ENCODE measurements at places on chromosomes 3 and 15.

DNA sequence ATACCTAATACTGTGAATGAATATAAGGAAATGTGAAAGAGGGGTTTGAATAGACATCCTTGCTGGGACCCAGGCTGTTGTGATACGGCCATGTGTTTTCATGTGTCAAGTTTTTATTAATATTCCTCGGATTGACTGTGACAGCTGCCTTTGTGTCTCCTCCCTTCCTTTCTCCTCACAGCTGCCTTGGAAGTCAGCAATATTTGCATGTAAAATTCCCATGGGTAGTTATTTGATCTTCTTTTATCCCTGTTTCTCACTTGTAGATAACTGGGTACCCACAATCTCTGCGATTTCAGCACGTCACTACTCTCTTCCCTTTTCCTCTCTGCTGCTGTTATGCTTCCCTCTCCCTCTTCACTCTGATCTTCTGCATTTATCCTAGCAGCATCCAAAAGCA is 9.4 kb downstream of the GPR156 start:
- no peak for DNase-seq

DNA sequence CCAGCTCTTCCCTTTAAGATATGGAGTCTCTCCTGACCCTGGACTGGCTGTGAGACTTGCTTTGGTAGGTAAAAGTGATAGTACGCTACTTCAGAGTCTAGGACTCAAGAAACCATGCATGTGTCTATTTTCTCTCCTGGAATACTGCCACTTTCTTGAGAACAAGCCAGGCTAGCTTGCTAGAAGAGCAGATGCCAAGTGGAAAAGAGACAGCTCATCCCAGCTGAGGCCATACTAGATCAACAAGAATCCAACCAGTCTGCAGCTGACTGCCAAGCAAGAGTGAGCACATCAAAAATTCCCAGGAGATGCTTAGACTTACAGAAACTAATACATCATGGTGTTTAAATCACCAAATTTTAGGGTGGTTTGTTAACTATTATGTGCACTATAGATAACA is 208.3 kb upstream of the RBMS3 start:
- no peak for DNase-seq

- DNase-seq: no peak
Observed at GRCh38 chr3:39519103-39519502, 51.6 kb downstream of the MOBP start.

DNA sequence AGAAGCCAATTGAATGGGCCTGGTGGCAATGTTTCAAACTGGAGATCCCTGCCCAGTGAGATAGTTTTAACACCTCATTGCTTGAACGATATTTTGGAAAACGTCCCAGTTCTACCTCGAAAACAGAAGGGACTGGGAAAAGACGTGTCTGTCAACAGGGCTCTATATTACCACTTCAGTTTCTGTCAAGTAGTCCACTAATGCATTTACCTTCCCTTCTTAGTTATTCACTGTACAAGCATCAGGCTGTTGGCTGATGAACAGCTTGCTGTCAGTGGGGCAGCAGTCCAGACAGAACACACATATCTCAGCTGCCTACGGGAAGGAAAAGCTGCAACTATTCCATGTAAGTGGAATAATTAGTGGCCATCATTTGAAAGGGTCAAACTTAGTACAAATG is 794.7 kb upstream of the GBE1 start:
- no peak for DNase-seq

DNA sequence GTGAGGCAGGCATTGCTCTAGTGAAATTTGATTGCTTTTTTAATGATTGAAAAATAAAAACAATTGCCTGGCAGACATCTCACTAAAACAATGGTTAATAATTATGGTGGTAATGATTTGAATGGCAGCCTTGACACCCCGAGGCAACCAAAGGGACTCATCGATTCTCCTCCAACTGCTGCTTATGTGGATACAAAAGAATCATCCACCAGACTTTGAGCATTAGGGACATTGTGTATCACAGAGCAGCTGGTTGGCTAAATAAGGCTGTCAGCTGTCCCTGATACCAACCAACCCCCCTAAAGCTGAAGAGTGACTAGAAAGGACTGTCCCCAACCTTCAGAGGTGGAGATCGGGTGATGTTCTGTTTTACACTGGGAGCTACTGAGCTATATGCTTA is 1.7 kb upstream of the CD47 start:
- no peak for DNase-seq

GRCh38 chr3:126985132-126985985 is 2.4 kb downstream of the PLXNA1 start:
- DNase-seq: no peak

DNA sequence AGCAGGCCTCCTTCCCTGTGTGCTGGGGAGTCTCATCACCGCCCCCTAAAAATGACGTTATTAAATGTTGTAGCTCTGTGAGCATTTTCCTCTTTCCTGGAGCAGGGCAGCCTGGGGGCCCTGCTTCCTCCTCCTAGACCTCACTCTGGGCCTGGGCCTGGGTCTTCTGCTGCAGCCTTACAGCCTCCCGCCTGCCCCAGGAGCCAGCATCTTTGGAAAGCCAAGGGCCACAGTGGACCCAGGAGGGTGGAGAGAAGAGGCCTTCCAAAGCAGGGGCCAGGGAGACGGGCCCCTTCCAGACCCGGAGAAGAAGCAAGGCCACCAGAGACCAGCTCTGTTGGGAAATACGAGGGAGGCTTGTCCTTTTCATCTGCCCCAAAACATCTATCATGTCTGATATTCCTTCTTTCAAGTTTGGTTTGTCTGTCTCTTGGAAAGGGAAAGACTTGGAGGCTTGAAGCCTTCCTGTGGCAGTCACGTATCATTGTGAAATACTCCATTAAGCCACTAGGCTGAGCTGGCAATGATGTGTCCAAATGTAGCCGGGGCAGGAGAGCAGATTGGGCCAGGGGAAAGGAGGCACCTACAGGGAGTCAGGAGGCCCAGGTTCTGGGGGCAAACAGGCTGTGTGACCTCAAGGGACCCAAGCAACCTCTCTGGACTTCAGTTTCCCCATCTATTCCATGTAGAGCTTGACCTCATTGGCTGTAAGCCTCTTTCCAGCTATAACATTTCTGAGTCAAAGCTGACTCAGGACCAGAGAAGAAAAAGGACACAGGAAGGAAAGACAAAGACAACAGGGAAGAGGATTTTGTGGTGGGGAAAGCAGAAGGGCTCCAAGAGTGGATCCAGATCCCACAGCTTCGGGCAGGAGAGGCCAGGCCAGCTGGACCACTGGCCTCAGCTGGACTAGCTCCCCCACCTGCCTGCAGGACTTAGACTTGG is 31.1 kb downstream of the CYP11A1 start:
- DNase-seq: no peak

GRCh38 chr15:43241100-43241499 is 20.3 kb upstream of the EPB42 start:
- DNase-seq: no peak

DNA sequence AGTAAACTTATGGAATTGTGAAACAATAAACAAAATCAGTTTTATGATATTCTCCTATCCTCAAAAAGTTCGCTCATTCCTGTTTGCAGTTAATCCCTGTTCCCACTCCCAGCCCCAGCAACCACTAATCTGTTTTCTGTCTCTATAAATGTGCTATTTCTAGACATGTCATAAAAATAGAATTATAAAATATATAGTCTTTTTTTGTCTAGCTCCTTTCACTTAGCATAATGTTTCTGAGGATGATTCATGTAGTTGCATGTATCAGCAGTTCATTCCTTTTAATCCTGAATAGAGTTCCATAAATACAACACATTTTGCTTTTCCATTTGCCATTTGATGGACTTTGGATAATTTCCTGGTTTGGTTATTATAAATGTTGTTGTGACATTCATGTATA is 140.0 kb downstream of the KCNAB1 start:
- DNase-seq: no peak

- no peak for DNase-seq
Observed at GRCh38 chr3:63960048-63960711, 48.0 kb upstream of the SCAANT1 start.

DNA sequence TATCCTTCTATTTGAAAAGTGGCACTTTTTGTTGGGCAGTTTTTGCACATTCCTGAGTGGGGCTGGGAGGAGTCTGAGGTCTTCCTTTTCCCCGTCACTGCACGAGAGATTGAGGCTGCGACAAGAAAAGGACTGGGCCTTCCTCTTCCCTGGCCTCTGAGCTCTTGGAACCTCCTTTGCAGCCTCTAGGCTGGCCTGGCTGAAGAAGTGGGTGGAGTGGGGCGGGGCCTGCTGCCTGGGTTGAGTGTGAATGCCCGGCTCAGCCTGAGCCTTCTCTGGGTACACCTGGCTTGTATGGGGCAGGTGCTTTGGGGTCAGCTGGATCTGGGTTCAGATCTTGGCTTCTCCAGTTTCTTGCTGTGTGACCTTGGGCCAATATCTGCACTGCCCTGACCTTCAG is 43.1 kb downstream of the PLXNA1 start:
- no peak for DNase-seq

GRCh38 chr15:68598171-68599152 is 19.7 kb downstream of the CORO2B start:
- DNase-seq: no peak

- DNase-seq: no peak
Observed at GRCh38 chr3:57943525-57944495, 64.4 kb upstream of the FLNB start.

DNA sequence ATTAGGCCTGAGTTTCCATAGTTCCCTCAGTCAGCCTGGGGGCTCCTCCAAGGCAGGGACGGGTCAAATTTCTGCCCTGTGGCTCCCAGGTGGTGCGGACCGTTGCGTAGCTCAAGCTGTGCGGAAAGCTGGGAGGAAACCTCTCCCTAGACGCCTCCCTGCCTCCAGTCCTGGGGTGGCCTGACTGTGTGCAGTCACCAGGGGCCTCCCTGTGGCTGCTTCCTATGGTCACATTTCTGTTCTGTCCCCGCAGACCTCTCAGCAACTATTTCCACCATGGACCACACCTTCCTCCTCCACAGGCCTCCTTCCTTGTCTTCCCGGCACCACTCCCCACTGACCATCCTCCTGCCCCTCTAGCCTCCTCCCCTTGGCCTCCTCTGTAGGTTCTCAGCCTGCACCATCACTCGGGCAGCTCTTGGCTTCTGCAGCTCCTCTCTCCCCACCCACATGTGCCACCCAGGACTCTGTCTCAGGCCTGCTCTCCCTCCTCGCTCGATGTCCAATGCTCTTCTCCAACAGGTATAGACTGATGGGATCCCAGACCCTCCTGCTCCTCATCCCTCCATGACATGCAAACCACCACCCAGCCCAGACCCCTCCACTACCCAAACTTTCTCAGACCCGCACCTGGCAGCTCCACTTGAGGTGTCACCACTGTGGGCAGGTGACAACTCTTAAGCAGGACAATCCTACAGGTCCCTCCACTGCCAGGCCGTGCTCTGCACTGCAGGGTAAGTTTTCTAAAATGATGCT is 26.9 kb upstream of the SEC13 start:
- DNase-seq: peak; percentile 44

- no peak for DNase-seq
Observed at GRCh38 chr3:61877359-61878138, 316.2 kb downstream of the PTPRG start.

GRCh38 chr15:60634815-60635214 is 155.9 kb upstream of the ICE2 start:
- DNase-seq: no peak

DNA sequence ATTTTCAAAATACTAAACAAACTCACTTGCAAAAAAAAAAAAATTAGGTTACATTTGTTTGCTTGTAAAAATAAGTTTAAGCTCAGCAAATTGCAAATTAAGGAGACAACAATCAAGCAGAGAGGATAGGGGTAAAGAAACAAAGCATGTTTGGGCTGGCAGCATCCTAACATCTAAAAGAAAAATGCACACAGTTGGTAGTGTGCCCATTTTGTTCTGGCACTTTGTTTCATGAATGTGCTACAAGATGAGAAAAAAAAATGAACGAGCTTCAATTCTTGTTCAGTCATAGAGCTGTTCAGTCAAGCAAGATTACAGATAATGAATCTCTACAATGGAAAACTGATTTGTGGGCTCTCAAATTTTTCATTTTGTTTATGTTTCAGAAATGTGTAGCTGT is 17.7 kb upstream of the ZBBX start:
- DNase-seq: no peak

- DNase-seq: no peak
Observed at GRCh38 chr3:161337311-161337710, 34.0 kb downstream of the SPTSSB start.

DNA sequence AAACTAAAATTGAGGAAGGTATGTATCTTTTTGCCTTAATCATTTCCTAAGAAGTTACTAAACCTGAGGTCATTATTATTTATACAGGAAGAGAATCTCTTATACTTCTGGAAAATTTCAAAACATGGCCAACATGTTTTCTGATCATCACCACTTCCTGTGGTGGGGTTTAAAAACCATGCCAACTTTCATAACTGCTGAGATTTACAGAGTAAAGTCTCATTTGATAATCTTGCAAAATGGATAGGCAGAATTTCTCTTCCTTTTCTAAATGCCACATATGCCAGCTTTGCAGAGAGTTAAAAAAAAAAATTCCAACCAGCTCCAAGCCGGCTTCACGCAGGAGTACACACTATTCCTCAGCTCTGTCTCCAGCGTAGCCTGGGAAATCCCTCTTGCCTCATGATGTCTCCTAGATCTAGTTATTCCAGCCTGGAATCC is 124.3 kb upstream of the SPRED1 start:
- DNase-seq: no peak

- DNase-seq: no peak
Observed at GRCh38 chr3:66107855-66108254, 69.1 kb upstream of the MAGI1 start.

DNA sequence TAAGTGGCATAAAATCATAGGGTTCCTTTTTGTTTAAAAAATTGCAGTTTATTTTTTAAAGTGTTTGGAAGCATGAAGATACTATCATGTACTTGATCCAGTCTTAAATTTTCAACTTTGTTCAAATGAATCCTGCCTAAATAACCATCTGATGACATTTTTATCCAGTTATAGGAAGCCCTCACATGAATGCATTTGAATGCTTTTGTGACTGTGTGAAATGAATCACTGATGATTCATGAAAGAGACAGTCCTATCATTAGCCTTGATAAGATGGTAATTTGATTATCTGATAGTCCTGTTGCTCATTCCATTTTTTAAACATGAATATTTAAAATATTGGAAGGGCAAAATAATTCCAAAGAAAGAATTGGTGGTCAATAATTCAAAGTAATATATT is 401.9 kb upstream of the ROBO2 start:
- no peak for DNase-seq

DNA sequence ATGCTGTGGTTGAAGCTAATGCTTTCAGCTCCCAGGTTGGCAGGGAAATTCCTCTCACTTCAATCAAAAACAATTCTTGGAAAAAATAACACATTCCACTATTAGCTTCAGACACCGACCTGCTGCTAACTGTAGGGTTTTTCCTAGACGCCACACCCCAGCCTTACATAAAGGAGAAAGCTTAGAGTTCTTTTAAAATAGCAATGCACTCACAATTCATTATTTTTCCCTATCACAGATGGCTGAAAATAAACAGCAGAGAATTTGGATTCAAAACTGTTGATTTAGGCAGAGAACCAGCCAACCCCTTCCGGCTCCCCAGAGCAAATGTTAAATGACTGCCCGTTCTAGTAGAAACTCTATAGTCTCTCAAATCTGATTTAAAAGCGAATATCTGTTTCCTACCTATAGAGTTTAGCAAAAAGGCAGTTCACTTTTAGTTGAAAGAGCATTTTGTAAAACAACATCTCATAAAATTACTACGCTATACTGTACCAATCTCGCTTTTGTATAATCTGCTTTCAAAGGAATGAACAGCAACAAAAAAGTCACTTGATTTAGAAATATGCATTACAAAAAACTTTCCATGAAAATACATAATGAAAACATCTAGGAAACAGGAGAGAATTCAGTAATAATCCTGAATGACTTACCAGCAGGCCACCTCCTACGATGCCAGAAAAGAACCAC is 586 bp downstream of the TM4SF1 start:
- DNase-seq: no peak

Measured in CD8-positive, alpha-beta memory T cell (primary cell).